Uterus (tissue), 4 donors: ENCODE measurements at places on chromosomes 12 and 14. TPM values are rescaled to one million over a fixed set of nuclear protein-coding genes. Genes with fewer than 3 reads are reported as not detected.
A peak's percentile ranks its signal among the peaks of the same experiment; 100 is the strongest.

DNA sequence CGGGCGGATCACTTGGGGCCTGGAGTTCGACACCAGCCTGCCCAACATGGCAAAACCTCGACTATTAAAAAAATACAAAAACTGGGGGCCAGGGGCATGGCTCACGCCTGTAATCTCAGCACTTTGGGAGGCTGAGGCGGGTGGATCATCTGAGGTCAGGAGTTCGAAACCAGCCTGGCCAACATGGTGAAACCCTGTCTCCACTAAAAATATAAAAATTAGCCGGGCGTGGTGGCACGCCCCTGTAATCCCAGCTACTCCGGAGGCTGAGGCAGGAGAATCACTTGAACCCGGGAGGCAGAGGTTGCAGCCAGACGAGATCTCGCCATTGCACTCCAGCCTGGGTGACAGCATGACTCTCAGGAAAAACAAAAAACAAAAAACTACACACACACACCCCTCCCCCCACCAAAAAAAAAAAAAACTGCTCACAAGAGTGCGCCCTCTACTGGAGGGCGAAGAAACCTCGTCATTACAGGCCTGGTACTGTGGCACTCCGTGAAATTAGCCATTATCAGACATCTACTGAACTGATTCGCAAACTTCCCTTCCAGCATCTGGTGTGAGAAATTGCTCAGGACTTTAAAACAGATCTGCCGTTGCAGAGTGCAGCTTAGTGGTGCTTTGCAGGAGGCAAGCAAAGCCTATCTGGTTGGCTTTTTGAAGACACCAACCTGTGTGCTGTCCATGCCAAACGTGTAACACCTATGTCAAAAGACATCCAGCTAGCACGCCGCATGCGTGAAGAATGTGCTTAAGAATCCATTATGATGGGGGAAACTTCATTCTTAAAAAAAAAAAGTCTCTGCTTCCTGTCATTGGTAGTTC, 7.7 kb downstream of the PPP1R3E start:
- no peak overlapping the region for H3K27ac ChIP-seq
- H3K27me3 ChIP-seq = no peaks in the 10 kb centered on the region
- DNase-seq = peak; percentile 40
- no peak overlapping the region for H3K4me3 ChIP-seq
- H3K4me1 ChIP-seq = no peaks in the 10 kb centered on the region
- H3K36me3 ChIP-seq = no peaks in the 10 kb centered on the region

- DNase-seq = no peak
- H3K4me3 ChIP-seq = no peak overlapping the region
- no peaks in the 10 kb centered on the region for H3K27me3 ChIP-seq
Measured at GRCh38 chr12:40168868-40169267, 55.9 kb upstream of the LRRK2 start.

- no peak overlapping the region for H3K27ac ChIP-seq
- no peaks in the 10 kb centered on the region for H3K27me3 ChIP-seq
- no peak overlapping the region for H3K4me3 ChIP-seq
- H3K4me1 ChIP-seq = no peaks in the 10 kb centered on the region
Measured at GRCh38 chr12:69630191-69630590, 19.5 kb upstream of the LRRC10 start.

Gene TGM1
- total RNA-seq = not detected
